ENCODE measurements at places on chromosomes 7 and 10. TPM values are rescaled to one million over a fixed set of nuclear protein-coding genes. Genes with fewer than 3 reads are reported as not detected.

The GALNT17 gene
- not detected for total RNA-seq

The AKR1C1 gene
- total RNA-seq: 528 TPM

The CALHM2 gene
- total RNA-seq: 51.3 TPM

The ZNF804B gene
- total RNA-seq: not detected

The ATOH7 gene
- total RNA-seq: not detected

The CALHM1 gene
- not detected for total RNA-seq

The IFIT2 gene
- 8.7 TPM for total RNA-seq

The SLC39A12 gene
- total RNA-seq: not detected

The ZNF503 gene
- 22.7 TPM for total RNA-seq

The ABCB1 gene
- total RNA-seq: 10.5 TPM

The PTPRE gene
- 1.7 TPM for total RNA-seq

The SAMD9 gene
- 13.8 TPM for total RNA-seq

The PRKG1 gene
- 50.4 TPM for total RNA-seq

The SEM1 gene
- 43.5 TPM for total RNA-seq
